Activated T-cell treated with anti-CD3 and anti-CD28 coated beads for 1 hour (primary cell): ENCODE measurements at places on chromosomes 16 and 17.
A peak's percentile ranks its signal among the peaks of the same experiment; 100 is the strongest.

GRCh38 chr17:32197987-32198386 lies 55.7 kb downstream of the RHOT1 start:
- DNase-seq = no peak

DNA sequence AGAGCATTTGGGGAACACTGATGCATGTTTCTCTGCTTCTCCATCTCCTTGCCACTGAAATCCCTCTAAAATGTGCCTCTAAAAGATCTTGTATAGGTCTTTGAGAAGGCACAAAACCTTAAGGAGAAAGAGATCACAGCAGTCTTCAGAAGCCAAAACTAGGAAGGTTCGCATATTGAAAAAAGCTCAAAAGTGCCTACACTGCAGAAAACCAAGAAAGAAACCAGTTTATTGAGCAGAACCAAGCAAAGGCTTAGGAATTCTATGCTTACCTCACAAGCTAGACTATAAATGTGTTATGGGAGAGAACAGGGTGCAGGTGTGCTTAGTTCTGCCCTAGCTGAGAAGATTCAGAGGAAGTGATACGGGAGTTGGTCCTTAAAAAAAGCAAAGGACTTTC lies 16.6 kb downstream of the DGKE start:
- no peak for DNase-seq

- no peak for DNase-seq
Measured at GRCh38 chr16:9647981-9648701, 534.1 kb downstream of the GRIN2A start.

GRCh38 chr16:28131181-28131580 lies 67.7 kb upstream of the GSG1L start:
- DNase-seq = no peak

- peak; percentile 49 for DNase-seq
Measured at GRCh38 chr17:76384222-76384986, at the start of gene SPHK1. TSS of gene SPHK1 (plus strand) at chr17:76384609. CDS start at chr17:76385645, 1,036 bp downstream.

DNA sequence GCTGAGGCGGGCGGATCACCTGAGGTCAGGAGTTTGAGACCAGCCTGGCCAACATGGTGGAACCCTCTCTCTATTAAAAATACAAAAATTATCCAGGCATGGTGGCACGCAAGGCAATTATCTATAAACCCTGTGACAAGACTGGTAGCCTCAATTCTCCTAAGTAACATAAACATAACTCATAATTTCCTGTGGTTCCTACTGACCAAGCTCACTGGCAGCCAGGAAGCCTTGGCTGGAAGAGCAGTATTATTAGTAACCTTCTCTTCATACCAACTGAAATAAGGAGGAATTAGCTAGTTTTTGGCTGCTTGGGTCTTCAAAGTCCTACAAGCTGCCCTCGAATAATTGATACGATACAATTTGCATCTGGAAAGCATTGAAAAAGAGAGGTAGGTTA lies 31.6 kb upstream of the LRRC37A3 start:
- DNase-seq = no peak

GRCh38 chr17:43723697-43724359 lies 34.8 kb downstream of the SOST start:
- DNase-seq = no peak

DNA sequence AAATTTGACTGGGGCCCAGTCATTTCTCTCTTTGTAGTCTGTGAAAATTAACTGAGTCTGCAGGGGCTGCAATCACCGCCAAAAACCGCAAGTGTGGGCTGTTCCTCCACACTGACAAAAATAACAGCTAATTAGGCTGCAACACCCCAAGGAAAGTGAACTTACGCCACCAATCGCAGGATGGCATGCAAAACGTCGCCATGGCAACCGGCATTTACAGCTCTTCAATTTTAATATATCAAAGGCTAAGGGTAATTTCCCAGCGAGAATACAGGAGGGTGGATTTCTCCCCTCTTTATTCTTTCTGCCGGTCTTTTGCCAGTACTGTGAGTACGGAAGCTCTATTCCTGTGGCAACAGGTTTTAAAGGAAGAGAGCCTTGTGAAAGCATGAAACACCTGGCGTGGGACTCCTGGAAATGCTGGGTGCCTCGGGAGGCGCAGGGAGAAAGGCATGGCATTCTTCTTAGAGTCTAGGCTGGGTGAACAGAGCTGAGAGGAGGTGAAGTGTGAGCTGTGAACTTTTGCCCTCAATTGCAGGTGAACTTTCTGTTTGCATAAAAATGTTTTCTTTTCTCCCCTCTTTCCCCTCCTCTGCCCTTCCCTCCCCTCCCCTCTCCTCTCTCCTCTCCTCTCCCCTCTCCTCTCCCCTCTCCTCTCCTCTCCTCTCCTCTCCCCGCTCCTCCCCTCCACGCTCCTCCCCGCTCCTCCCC lies 399.7 kb downstream of the XYLT1 start:
- DNase-seq = peak; percentile 68

GRCh38 chr16:3822366-3823045 lies 58.0 kb downstream of the CREBBP start:
- no peak for DNase-seq

- no peak for DNase-seq
Measured at GRCh38 chr16:53429221-53429943, 4.9 kb upstream of the RBL2 start.

- DNase-seq = no peak
Measured at GRCh38 chr16:51156807-51157200, 5.7 kb upstream of the SALL1 start.

DNA sequence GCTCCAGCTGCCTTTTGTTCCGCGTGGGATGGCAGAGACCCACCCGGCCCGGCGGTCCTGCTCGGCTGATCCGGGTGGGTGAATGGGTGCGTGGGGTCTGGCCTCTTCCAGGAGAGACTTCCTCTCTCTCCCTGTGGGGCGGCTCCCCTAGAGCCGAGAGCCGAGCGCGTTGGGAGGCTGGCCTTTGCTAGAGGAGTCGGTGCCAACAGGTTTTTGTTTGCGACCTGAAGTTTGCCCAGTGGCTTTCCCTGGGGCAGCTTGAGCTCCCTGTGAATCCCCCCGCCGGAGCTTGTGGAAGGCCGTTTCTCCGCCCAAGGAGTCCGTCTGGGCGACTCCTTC lies 970 bp downstream of the EPN2 start:
- DNase-seq = peak; percentile 1

GRCh38 chr16:68235108-68235886 lies 630 bp downstream of the ESRP2 start:
- DNase-seq = no peak

GRCh38 chr16:86577314-86577971 lies 906 bp upstream of the FOXL1 start:
- DNase-seq = no peak

DNA sequence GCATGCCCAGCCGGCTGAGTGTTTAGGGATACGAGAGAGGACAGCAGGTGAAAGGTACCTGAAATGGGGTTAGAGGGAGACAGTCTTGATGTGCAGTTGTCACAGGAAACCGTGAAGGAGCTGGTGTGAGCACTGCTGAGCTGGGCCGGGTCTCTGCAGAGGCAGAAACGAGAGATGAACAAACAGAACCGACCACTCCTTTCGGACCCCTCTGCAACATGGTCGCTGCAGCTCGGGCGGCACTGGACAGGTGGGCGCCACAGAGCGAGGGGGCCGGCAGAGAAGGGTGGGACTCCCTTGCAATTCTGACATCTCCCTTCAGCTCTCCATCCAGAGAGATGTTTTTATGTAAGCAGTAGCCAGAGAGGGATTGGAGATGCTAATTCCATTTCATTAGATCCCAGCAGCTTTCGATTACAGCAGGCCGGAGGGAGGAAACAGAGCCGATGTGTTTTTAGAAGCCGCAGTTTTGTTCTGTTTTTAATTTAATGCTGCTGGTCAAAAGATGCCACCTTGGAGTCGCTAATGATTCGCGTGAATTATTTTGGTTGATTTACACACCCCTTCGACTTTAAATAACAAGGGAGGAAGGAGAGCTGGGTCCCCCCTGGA lies 86.3 kb upstream of the RPL38 start:
- DNase-seq = no peak

DNA sequence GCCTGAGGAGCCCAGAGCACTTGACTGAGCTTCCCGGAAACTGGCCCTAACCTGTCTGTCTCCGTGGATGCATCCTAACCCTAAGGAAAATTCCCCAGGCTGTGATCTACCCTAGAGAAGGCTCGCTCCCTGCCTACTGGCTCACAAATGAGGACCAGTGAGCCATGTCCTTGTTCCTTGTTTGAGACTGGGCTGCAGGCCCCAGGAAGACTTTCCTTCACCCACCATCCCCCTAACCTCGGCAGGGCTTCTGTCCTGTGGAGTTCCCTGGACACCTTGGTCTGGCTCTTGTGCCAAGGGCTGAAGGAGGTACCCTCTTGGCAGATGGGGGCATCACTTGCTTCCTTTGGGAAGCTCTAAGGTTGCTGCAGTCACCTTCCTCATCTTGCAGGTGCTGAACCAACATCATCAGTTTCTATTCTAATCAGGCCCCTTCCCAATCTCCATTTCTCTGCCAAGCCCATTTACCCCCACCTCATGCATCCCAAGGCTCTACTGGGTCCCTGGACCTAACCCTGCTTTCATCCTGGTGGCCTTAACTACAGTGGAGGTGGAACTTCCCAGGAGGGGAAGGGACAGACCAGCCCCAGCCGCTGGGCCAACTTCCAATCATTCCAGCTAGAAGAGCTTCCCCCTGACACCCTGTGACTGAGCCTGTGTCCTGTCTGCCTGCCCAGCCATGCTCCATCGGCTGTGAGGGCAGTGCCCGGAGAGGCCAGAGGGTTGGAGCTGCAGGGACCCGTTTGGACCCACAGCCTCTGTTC lies 12.4 kb downstream of the RNF40 start:
- DNase-seq = no peak

GRCh38 chr17:9389111-9389527 lies 186.5 kb downstream of the STX8 start:
- no peak for DNase-seq

DNA sequence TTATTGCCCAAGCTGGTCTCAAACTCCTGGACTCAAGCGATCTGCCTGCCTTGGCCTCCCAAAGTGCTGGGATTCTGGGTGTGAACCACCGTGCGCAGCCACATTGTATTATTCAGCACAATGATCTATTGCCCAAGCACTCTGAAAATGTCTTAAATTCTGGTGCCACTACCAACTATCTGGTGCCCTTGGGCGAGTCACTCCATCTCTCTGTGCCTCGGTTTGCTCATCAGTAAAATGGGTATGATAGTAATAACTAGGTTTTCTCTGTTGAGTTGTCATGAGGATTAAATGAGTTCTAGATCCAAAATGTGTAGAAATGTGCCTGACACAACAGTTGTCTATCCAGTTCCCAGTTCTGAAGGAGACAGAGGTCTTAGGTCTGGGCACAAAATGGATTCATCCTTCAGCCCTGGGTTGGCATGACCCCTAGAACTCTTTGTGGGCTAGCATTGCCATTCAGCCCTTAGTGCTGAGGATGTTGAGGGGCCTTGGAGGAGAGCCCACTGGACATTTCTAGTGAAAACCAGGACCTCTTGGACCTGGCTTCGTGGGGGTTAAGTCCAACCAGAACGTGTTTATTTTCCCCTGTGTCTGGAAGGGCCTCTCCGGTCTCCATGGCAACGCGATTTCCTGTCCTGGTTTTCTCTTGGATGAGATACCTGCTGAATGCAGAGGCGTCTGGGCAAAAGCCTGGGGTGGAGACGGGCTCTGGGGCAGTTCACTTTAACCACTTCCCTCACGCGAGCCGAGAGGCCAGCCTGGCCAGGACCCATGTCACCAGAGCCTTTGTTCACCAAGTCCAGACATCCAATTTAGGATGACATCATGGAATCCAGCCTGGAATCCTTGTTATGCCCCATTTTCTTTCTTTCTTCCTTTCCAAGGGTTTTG lies 43.7 kb upstream of the TNRC6A start:
- DNase-seq = no peak
